ENCODE measurements at places on chromosomes 12 and 14.

- DNase-seq, result no peak
Measured at GRCh38 chr12:96828169-96828789, 78.8 kb upstream of the NEDD1 start.

DNA sequence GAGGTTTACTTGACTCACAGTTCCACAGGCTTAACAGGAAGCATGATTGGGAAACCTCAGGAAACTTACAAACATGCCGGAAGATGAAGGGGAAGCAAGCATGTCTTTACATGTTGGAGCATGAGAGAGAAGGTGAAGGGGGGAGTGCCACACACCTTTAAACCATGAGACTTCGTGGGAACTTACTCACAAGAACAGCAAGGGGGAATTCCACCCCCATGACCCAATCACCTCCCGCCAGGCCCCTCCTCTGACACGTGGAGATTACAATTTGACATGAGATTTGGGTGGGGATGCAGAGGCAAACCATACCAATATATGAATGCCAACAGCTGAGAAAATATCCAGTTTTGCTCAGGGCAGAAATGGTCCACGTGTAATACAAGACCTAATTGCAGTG, 518.6 kb downstream of the VRK1 start:
- no peak for DNase-seq

- DNase-seq, result no peak
Measured at GRCh38 chr14:100591453-100592371, 4.5 kb upstream of the BEGAIN start.

- DNase-seq, result no peak
Measured at GRCh38 chr12:53005215-53005985, 856 bp upstream of the EIF4B start.

DNA sequence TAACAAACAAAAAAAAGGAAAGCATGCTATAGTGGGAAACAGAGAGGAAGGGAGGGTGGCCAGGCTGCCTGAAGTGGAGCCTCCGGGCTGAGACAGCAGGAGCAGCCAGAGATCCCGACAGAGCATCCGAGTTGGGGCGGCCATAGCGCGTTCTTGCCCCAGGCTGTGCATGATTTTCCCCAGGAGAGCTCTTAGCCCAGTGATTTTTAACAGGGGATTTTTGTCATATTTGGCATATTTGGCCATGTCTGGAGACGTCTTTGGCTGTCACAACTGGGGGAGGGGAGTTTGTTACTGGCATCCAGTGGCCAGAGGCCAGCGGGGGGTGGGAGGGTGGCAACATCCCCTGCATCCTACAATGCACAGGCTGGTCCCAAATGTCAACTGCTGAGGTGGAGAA, 23.6 kb downstream of the BDKRB1 start:
- no peak for DNase-seq

GRCh38 chr12:9725213-9725870, 7.6 kb downstream of the CLECL1 start:
- DNase-seq, result no peak

GRCh38 chr12:5262885-5263284, 169.0 kb upstream of the NTF3 start:
- DNase-seq, result no peak

DNA sequence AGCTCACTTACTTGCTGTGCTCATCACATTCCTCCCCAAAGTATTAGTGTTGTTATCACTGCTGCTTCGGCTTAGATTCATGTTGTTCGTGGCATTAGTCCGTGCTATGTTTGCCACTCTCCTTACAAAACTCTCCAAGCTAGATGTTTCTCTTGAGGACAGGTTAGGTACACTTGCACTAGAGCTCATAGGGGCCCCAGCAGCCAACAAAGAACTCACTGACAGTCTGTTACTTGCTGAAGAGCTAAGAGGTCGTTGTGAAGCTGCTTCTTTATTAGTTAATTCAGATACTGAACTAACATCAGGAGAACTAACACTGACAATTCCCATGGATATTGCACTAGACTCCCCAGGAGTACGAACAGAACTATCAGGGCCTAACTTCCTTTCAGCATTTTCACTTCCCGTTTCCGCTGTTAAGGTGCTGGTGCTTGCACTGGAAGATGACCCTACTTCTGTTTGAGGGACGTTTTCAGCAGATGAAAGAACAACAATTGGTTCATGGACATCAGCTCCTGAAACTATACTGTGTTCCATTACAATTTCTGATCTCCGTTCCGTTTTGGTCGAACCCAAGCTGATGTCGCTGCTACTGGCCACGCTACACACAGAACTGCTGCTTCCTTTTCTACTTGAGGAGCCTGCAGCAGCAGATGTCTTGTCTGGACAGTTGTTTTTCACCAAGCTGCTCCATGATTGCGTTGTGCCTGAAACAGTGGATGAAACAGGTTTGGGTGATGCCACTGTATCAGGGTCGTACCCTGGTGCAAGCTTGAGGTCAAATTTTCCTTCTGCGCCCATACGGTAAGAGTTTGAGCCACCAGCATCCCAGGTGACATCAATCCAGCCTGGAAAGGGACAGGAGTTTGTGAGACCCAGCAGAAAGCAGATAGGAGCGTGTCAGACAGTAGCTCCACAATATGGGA, 78.7 kb downstream of the HECTD1 start:
- no peak for DNase-seq

DNA sequence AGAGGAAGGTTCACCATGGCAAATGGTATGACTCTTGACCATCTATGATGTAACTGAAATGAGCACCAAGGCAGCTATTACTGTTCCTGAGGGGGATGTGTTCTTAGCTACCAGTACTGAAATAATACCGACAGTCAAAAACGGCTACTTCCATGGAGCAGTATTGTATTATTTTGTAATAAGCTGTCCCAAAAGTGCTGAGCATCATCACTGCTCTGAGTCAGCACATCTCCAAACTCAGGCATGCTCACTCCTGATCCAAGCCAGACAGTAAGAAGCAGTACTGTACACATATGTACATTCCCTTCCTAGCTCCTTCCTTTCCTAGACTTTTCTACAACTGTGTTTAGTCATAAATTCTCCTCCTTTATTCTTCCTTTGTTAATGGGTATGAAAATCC, 8.6 kb downstream of the VTI1B start:
- DNase-seq, result no peak
